Stromal cell of bone marrow (primary cell): ENCODE measurements at places on chromosomes 4 and X.

GRCh38 chrX:109691277-109691676 lies 41.8 kb downstream of the ACSL4 start:
- no peak for DNase-seq

DNA sequence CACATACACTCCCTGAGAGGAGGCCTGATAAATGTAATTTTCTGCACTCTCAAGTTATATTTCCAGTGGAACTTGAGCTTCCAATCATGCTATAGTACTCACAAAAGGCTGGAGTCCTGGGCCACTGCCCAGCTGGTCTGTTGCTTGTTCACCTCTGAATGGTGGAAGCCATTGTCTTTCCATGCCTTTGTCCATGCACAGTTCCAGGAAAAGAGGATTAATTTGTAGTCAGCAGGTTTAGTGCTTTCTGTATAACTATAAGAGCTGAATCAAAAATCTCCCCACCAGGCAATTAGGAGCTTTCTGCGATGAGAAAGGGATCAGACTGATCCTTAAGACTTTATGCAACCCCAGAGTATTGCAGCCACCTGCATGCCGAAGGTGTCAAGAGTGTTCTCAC lies 195.4 kb upstream of the PGRMC2 start:
- no peak for DNase-seq

DNA sequence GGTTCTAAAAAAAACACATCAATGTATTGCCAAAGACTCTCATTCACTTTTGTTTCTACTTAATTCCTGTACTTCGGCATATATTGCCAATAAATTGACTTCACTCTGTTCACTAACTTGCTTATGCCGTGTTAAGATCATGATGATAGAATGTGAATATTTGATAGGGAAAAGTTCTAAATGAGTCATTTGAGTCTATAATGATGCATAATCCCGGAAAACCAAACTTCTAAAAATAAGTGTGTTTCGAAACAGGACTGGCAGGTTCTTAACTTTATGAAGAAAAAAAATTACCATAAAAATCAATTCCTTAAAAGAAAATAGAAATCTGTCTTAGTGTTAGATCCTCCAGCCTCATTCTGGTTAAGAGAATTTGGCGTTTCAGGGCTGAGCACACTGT lies 387.5 kb upstream of the FTHL17 start:
- peak; percentile 36 for DNase-seq

DNA sequence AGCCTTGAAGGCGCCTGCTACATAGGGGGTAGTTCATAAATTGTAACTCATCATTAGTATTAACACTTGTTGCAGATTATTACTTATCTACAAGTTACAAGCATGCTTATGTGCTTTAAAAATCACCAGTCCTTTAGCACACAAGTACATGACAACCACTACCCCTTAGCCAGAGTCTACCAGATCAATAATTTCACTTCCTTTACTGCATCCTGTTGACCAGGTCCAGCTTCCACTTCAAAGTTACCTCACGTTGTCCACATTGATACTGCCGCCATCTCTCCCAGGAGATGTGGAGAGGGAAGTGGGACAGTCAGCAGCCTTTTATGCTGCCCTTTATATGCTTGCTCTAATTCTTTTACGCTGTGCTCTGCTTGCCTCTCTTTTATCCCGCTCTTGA lies 231.3 kb upstream of the CXXC4 start:
- DNase-seq = no peak

- DNase-seq = peak; percentile 96
Observed at GRCh38 chr4:122798101-122798500, 28.5 kb upstream of the FGF2 start.

DNA sequence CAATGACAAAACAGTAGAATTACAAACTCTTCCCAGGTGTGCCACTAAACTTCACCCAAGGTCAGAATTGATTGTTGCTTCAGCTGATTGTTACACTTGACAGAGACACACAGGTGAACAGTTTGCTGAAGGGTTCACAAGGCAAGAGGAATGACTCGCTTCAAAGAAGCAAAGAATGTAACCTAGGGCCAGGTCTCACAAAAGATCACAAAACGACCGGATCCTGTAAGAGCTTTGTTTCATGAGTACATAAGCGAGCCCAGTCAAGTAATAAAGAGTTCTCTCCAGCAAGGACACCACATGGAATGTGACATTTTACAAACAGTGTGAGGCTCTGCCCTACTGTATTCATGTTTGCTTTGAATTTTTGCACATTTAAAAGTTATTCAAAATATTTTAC lies 9.1 kb downstream of the LNX1 start:
- no peak for DNase-seq

DNA sequence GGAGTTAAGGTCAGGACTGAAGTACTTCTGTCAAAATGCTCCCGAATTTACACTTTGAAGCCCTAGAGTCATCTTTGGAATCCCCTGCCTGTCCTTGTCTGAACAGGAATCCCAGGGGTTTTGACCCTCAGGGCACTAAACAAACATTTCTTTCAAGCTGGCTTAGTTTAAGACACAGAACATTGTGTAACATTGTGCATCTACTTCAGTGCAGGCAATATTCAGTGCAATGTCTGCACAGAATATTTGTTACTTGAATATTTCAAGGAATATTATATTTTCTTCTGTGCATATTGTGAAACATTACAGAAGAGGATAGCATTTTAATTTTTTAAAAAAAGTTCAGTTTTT lies 763.4 kb downstream of the PCDH18 start:
- DNase-seq = no peak

DNA sequence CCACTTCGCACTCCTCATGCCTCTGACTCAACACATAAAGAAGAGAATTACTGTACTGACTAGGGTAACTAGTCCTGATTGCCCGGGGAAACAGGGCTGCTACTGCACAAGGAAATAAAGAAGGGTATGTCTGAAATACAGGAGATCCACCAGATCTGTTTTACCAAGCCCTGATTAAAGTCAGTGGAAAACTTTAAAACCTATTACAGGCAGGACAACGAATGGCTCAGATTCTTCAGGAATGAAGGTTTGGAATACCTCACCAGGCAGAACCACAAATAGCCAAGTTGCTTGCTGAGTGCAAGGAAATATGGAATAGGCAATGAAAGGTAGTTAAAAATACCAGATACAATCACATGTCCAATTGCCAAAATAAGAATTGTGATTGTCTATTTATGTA lies 17.3 kb downstream of the LAMTOR3 start:
- DNase-seq = no peak

DNA sequence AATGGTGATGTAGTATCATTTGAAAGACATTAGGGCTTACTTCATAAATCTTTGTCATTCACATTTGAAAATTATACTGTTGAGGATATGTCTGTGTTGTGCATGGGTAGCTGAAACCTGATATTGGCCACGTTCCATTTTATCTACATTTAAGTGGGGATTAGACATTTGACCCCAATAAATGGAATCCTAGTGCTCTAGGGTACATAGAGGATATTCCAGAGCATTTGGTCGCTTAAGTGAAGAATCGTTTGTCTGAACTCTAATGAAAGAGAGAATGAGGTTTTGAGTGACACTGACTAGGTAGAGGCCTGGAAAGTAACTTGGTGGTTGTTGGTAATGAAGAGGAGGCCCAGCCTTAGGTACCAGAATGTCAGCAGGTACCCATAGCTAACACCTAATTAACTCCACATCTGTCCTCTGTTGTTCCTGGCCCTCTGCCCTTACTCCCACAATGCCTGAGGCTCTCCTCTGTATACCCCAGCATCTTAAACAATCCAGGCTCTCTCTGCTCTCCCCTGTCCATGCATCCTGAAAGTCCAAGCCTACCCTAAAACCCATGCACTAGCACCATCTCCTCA lies 299.5 kb upstream of the KLF3 start:
- no peak for DNase-seq

DNA sequence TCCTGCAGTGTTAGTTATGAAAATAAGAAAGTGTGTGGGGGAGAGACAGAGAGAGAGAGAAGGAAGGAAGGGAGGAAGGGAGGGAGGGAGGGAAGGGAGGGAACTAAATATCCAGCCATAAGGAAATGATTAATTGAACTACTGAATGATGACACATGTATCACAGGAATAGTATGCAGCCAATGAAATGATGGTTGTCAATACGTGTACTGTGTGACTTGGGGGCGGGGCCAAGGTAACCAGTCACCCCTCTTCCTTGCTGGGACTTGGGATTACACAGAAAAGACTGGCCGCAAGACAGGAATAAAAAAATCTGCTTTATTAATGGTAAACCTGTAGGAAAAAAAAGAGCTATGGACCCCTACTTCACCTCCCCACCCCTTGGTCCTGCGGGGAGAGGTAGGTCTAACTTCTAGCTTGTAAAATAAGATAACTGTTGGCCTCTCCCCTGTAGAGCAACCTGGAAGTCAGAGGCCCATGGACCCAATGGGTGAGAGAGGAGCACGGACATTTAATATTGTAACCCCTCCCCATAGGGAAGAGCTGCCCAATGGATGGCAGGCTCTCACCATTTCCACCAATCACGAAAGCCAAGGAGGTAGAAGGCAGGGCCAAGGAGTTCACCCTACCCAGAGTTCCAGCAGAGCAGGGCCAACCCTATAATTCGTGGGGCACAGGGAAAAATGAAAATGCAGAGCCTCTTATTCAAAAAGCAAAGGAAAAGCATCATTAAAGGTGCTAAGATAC lies 7.4 kb downstream of the PPP2R2C start:
- no peak for DNase-seq

GRCh38 chr4:147761218-147761883 lies 29.5 kb downstream of the ARHGAP10 start:
- no peak for DNase-seq

- DNase-seq = no peak
Observed at GRCh38 chr4:189285377-189285776, 655.3 kb upstream of the FRG1 start.

DNA sequence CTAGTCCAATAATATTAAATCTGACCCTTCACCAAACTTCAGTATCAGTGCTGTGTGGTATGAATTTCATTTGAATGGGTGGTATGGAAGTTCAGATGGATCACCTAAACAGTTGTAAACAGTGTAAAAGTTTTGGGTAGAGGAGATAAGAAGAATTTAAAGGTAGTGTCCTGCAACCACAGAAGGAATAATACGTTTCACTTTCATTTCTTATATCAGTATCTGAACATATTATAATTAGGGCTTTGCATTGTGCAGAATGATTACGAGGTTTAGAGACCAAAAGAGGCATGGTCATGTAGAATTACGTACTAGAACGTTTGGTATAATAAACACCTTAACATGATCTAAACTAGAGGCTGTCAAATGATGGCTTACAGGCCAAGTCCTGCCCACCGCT lies 116.1 kb downstream of the PDLIM5 start:
- DNase-seq = no peak

- DNase-seq = no peak
Observed at GRCh38 chr4:143246977-143247376, 62.3 kb downstream of the USP38 start.

DNA sequence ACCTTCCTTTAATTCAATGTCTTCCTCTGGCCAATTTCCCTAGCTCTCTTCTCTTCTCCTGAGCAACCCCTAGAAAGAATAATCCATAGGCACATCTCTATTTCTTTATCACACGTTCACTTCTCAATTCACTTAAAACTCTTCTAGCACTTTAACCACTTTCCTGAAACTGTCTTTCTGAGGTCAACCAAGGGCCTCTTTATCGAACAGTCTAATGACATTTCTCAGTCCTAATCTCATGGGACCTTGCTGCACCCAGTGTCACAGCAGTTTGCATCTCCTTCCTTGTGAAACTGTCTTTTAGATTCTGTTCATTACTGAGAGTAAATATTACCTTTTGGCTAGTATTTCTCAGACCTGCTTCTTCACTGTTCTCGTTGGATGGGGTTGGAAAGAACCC lies 285.3 kb upstream of the RASGEF1B start:
- no peak for DNase-seq

DNA sequence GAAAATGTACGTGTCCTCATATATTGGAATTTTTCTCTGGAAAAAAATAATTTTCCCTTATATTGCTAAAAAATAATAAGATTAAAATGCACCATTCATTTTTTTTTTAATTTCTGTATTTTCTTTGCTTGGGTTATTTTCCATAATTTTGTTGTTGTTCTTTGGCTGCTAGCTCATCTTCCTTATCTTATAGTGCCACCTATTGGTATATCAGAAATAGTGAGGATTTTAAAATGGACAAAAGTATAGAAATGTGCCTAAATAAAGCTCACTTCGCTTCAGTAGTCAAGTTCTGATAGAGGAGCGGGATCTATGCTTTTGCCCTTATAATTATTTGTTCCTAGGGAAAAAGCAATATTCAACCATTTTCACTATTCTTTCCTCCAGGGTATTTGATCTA lies 134.8 kb downstream of the NAP1L3 start:
- no peak for DNase-seq

GRCh38 chr4:163295138-163295537 lies 37.3 kb downstream of the NPY1R start:
- DNase-seq = no peak

DNA sequence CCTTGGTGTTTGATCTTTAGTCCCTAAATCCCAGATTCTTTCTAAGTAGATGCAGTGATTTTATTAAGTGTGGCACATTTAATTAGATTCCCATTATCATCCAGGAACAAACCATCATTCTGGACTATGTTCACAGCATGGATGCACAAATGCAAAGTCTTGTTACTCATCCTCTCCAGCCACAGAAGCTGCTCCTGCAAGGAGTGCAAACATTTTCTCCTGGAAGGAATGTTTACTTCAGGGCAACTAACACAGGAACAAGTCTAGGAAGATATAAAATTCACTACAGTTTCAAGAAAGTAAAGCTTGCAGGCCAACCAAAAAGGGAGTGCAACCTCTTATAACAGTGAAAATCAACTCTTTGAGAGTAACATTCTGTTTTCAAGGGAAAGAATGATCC lies 106.0 kb downstream of the IQCM start:
- no peak for DNase-seq

DNA sequence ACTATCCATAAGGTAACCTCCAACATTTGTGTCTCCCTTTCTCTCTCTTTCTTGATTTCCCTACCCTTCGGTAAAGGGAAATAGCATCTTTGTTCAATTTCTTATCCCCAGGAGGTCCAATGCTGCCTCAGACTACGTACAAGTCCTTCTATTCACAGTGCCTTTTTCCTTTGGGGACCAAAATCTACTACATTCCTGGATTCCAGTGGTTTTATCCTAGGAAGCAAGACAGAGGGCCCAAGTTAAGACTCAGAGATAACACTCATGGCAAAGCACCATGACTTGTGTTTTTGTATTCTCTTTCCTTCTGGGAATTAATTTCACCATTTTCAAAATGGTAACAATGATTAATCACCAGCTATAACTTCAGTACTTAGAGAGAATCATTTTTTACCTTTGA lies 10.6 kb downstream of the G3BP2 start:
- no peak for DNase-seq
